ENCODE measurements at places on chromosomes 11 and 22.
A peak's percentile ranks its signal among the peaks of the same experiment; 100 is the strongest.

DNA sequence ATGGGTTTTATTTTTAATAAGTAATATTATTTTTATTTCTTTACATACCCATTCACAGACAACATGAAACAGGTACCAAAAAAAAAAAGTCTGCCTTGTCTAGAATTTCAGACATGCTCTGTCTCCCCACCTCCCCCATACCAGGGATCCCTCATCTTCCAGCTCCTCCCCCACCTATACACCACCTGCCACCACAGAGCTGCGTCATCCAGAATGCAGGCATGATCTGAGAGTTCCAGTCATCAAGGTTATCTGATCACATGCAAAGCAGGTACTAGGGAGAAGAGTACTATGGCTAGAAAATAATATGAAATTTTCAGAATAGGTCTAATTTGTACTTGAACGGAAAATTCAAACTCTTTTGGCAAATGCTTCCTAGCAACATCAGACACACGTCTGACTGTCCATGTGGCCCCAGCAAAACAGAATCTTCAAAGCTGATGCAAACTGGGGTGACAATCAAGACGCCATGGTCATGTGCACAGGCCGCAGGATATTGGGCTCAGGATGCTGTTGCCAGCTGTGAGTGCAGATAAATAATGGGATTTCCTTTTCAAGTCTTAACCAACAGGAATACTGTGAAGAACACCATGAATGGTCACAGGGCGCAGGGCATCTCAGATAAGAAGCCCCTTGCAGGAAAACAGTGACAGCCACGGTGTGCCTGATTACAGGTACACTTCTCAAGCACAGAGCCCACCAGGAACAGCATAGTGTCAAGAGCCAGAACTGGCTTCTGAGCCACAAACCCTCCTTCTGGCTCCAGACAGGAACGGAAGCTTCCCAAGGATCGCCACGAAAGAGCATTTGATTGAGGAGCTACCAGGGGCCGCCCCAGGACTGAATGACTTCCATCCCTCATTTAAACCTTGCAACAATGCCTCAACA lies 169.5 kb downstream of the EFCAB6 start:
- no peak for DNase-seq

- DNase-seq: no peak
These were observed 131.6 kb upstream of the B3GAT1 start for GRCh38 chr11:134543645-134544044.

GRCh38 chr11:111911563-111912401 lies at the start of gene CRYAB:
CRYAB (minus strand) TSS chr11:111911770; CDS start chr11:111911724, 46 bp downstream.
- DNase-seq: peak; percentile 47

- no peak for DNase-seq
These were observed 709.7 kb downstream of the NTM start for GRCh38 chr11:132080127-132080526.

DNA sequence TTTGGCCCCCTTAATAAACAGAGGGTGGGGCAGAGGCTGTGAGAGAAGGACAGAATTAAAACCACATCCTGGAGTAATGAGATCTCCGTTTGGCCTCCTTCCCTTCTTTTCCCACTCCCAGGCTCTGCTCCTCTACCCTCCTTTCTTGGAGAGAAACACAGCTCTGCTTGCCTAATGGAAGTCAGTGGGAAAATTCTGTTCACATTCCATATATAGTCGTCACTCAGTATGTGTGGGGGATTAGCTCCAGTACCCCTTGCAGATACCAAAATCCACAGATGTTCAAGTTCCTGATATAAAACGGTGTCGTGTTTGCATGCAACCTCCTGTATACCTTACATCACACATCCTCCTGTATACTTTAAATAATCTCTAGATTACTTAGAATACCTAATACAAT lies 37.6 kb upstream of the THY1 start:
- DNase-seq: no peak

- no peak for DNase-seq
These were observed 312.5 kb upstream of the PDGFD start for GRCh38 chr11:104476454-104476853.

- no peak for DNase-seq
These were observed 177.1 kb upstream of the B3GAT1 start for GRCh38 chr11:134589129-134589528.

DNA sequence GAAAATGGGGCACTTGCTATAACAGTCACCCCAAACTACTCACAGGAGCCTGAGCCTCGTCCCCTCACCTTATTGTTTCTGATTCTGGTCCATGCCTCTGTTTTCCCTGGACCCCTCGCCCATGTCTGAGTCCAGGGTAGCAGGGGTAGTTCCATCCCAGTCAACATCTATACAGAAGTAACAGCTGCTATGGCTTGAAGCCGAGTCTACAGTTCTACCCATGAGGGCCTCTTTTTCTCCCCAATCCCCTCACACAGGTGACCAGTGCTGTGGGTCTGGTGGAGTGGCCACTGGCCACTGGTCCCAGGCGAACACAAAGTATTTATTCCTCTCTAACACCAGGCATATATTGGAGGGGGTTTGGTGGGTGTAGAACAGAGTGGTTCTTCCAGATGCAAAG lies 116.4 kb downstream of the ZNF280B start:
- DNase-seq: no peak

DNA sequence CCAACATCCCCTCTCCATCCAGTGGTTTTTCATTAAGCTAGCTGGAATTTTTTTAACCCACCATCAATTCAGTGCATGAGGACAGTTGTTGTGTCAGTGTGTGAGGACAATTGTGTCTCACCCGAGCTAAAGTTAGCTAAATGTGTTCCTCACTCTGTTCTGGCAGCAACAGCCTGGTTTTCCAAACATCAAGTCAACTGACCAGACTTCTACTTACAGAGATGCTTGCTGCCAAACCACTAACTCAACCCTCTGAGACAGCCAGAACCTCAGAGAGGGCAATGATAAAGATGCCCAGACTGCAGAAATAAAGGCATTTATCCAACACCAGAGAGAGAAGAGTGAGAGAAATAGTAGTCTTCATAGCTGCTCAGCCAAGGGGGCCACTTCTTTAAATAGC lies 6.7 kb downstream of the PAMR1 start:
- DNase-seq: no peak

- DNase-seq: no peak
These were observed 1734.4 kb downstream of the LRRC4C start for GRCh38 chr11:39725081-39725480.

- DNase-seq: no peak
These were observed 45.9 kb upstream of the CTSC start for GRCh38 chr11:88383447-88383846.

DNA sequence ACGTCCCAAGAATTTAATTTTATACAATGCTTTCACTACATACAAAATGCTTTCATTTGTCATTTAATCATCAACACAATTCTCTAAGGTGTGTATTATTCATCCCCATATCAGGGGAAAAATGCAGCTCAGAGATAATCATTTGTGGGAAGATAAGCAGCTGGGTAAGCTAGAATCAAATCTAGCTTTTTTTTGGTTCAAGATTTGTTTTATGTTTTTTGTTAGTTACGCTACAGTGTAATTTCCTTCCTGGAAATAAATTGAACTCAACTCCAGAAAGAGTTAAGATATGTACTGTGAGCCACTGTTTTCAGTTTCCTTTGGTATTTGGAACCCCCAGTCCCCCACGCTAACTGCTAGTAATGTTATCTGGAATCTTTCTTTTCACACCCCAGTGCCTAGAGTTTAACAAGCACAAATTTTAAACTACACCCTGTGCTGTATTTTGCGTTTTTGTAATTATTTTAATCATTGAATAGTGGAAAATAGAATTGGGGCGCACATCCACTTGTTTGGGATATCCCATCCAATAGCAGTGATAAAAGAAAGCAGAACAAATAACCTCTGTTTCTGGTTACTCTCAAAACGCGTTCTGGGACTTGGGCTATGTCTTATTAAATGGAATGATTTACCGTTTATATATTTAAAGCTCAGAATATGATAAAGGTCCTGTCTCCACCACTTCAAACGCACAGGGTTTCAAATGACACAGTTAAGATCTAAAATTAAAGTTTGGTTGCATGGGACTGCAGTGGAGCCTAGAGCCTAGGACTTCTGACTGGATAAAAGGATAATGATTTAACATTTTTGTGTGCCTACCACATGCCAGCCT lies 2.1 kb upstream of the HSPA8 start:
- DNase-seq: no peak

- DNase-seq: no peak
These were observed 648 bp downstream of the PAFAH1B2 start for GRCh38 chr11:117144477-117145392.

DNA sequence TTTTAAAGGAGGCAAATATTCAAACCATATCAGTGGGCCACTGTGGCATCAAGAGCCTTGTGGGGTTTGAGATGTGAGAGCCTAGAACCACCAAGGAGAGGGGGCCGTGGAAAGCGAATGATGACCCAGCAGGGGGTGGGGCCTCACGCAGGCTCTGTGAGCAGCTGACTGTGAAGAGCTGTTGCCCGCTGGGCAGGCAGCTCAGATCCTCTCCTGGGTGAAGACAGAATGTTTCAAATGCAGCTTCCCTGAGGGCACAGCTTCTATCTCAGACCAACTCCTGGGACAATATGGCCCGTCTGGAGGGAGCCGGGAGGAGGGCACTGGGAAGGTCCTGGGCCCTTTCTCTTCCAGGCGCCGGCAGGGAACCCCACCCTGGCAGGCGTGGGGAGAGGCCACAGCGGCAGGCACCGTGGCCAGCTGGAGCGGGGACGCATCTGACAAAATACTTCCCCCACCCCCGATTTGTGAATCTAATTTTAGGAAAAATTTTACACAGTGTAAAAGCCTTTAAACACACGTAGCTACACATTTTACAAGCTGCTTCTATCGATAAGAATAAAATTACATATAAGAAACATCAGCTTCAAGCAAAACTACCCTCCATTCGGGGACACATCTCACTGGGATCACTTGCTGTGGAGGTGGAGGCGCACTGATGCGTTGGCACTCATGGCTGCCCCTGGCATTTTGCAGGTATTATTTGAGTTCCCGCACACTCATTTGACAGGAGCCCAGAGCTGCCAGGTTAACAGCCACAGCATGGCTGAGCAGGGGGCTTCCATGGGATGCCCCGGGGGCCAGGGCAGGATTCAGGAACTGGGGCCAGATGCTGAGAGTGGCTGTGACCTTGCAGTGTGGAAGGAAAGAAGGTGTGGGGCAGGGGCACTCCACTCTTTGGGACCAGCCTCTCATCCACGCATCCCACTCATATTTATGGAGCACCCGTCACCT lies 40.3 kb downstream of the PARVG start:
- no peak for DNase-seq

DNA sequence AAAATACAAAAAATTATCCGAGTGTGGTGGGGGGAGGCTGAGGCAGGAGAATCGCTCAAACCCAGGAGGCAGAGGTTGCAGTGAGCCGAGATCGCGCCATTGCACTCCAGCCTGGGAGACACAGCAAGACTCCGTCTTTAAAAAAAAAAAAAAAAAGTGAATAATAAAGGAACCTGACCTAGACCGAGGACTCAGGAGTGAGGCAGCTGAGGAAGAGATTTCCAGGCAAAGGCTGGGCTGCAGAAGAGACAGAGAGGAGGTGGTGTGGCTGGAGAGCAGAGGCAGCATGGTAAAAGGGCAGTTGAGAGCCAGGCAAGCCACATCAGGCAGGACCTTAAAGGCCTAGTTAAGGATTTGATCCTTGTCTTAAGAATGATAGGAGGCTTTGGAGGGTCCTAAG lies 28.4 kb upstream of the SMCO4 start:
- DNase-seq: no peak

DNA sequence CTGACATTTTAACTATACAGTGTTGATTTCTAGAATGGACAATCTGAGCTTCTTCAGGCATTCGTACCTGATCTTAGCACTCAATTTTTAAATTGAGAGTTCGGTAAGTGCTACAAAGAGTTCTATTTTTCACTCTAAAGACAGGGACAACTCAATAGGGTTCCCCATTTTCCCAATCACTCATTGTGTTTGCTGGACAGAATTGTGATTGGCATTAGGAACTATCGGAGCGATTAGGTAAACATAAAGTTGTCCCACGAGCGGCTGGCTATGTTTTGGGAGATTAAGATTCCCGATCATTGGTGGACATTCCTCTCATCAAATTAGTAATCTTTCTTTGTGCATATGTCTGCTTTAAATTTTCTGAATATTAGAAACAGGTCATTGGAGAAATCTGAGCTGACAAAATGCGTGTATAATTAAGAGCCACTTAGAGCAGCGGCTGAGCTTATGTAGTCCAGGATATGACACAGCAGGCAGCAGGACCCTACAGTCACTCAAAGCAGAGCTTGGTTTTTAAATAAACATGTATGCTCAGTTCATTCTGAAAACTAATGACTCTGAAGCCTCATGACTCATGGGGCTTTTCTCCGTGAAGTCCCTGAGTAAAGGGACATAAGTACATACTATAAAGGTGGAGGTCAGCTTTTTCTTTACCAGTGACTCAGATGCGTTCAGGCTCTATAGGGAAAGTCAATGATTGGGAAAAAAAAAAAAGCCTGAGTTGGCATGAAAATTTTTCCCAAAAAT lies 109.4 kb downstream of the GRIA4 start:
- peak; percentile 75 for DNase-seq

GRCh38 chr11:8593455-8593854 lies 573 bp downstream of the STK33 start:
- DNase-seq: no peak

GRCh38 chr11:70328556-70328955 lies 58.1 kb downstream of the PPFIA1 start:
- DNase-seq: no peak

GRCh38 chr22:47593911-47594311 lies 831.5 kb downstream of the TBC1D22A start:
- no peak for DNase-seq

DNA sequence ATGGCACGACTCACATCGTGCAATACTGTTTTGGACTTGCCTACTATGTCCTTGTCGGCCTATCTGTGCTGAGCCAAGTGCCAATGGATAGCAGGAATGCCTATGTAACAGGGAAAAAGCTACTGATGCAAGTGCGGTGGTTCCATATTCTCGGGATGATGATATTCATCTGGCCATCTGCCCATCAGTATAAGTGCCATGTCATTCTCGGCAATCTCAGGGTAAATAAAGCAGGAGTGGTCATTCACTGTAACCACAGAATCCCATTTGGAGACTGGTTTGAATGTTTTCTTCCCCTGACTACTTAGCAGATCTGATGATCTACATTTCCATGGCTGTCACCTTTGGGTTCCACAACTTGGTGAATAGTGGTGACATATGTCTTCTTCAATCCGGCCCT lies 20.1 kb downstream of the OOSP3 start:
- DNase-seq: no peak

- DNase-seq: no peak
These were observed 39.0 kb downstream of the RRAS2 start for GRCh38 chr11:14320020-14320419.

DNA sequence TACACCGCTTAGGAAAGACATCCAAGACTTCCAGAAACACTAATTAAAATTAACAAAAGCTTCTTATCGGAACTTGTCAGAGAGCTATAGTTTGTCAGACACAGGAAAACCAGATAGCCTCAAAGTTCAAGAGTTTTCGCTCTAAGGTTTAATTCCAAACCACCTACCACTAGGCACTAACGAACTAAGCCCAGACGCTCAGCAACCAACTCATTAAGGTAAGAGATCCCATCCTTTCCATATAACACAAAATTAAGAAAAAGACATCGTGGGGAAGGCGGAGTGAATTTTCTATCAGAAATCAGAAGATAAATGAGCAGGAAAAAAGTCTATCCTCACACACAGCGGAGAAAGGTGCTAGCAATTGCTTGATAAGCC lies 382 bp downstream of the IMMP1L start:
- DNase-seq: no peak
